HuH-7.5 (cell line): ENCODE measurements at places on chromosomes 2 and 18.

GRCh38 chr18:50586710-50587109, 26.8 kb downstream of the MAPK4 start:
- no peak for DNase-seq

GRCh38 chr2:204110751-204111516, 174.4 kb downstream of the ICOS start:
- no peak for DNase-seq

DNA sequence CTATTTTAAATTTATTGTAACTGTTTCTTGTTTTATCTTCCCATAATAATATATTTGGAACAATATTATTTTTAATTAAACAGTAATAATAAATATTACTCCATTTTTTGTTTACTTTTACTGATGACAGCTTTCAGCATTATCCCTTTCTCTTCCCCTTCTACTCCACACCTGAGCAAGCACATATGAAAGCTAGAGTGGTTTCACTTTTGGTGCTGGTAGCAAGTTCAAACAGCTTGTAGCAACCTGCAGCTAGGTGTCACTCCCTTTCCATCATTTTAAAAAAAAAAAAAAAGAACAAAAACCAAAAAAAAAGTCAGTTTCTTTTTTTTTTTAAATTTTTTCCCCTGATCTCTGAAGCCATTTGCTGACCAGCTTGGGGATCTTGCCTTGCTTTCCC, 801.8 kb downstream of the CCDC85A start:
- DNase-seq: no peak

DNA sequence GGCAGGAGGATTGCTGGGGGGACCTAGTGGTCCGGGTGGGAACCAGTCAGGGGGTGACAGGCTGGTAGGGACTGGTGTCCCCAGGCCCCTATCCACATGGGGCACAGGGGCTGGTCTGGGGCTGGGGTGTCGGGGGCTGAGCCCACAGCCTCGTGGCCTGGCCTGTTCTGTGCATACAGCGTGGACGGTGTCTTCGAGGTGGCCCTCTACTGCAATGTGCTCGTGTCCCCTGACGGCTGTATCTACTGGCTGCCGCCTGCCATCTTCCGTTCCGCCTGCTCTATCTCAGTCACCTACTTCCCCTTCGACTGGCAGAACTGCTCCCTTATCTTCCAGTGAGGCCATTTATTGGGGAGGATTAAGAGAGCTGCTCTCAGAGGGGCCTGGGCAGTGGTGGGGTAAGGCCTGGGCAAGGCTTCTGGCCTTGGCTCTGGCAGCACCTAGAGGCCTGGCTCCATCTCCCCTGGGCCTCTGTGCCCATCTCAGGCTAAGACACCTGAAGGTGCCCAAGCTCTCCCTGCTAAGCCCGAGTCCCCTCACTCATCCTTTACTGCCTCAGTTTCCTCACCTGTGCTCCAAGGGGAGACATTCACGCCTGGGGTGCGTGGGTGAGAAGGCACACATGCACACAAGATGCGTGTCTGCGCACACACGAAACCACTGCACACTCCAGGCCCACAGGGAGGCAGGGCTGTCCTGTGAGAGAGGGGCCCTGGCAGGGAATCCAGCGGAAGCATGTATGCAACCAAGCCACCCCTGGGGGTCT, 1.9 kb downstream of the CHRNG start:
- DNase-seq: no peak

DNA sequence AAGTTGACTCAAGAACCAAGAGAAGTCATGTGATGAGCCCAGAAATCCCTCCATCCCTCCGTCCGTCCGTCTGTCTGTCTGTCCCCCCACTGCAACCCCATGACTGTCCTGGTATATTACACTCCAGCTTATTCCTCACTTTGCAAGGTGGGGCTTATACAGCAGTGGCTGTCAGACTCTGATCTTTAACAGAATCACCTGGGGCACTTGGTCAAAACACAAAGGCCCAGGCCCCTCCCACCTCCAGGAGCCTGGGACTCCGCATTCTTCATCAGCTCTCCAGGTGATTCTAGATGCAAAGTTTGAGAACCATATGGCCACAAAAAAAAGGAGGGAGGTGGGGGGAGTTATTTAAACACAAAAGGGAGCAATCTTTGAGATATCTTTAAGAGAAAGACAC, 61.4 kb downstream of the MYO5B start:
- no peak for DNase-seq

DNA sequence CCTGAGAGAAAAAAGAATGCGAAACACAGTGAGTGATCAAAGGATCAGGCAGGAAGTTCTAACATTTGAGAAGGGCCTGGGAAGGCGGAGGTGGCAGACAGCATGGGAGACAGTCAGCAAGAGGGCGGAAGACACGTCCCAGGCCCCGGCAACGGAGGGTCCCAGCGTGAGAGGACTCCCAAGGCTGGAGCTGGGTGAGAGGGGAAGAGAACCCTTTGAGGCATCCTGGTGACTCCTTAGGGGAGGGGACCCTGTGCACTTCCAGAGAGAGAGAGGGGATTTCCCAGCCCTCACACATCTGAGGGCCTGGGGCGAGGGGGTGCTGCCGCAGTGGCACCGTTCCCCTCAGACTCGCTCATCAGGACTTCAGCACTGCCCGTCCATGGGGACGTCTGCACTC, 133.4 kb downstream of the RTP5 start:
- no peak for DNase-seq

GRCh38 chr2:4486971-4487370, 783.6 kb downstream of the DCDC2C start:
- no peak for DNase-seq

- DNase-seq: no peak
Measured at GRCh38 chr2:37615804-37616676, 55.4 kb downstream of the CDC42EP3 start.

DNA sequence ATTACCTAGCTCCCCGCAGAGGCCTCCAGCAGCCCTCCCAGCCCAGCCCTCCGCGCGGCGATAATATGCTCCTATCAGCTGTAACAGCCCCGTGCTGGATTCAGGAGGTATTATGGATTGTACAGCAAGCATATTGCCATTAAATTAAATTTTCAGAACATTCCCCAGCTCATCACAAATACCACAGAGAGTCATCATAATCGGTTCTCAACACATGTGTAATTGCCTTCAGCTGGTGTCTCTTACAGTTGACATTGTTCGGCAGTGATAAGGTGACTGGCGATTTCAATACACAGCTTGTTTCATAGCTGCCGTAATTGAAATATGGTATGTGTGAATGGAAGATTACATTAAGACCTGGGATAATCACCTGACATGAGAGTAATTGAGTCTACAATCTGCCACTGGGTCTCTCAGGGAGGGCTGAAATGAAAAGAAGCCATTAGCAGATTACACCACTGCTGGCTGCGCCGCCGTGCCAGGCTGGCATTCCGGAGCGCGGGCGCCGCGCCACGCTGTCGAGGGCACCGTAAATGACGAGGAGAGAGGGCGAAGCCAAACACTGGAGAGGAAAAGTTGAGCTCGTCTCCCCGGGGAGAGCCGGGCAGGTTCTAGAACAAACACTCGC, 549.4 kb upstream of the SALL3 start:
- DNase-seq: no peak

DNA sequence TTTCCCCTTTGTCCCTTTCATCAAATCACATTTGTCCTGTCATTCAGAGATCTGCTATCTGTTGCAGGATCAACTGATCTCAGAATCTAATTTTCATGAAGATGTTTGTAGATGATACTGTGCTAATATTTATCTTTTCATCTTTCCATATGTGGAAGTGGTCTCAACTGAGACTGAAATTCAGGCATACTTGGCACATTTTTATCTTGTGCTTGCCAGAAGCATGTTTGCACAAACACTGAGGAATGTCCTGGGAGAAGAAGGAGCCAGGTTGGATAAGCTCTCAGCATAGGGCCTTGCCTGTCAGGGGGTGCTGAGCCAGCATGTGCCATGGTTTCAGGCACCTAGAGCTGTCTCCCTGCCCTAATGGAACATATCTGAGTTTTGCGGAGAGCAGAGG, 24.5 kb upstream of the MMADHC start:
- DNase-seq: no peak

GRCh38 chr2:143312441-143312840, 183.2 kb downstream of the ARHGAP15 start:
- no peak for DNase-seq

GRCh38 chr18:59878644-59879043, 21.2 kb upstream of the PMAIP1 start:
- no peak for DNase-seq

DNA sequence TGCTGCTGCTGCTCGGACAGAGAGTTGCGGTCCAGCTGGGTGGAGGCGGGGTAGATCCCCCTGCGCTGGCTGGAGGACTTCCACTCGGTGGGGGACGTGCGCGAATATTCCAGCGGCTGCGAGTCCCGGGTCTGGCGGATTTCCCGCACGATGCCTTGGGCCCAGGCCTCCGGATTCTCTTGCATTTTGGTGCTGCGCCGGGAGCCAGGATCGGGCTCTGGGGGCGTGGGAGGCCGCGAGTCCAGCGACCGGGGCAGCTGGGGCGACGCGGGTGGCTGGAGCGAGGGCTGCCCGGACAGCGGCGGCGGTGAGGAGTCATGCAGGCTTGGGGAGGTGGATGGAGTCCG, 4.8 kb downstream of the NT5C1B start:
- DNase-seq: no peak

DNA sequence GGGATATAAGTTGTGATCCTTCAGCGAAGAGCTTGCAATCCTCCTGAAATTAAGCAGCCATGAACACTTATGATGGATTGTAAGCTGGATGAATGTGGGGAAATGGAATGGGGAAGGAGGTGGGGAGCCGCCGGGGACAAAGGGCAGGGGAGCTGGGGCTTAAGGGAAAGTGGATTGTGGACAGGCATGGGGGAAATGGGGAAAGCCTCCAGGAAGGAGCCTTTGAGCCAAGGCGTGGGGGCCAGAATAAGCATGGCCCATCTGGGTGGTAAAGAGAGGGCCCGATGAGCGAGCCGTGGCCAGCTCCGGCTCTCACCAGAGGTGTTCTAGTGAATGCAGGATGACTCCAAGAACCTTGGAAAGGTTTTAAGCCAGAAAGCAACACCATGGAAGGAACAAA, 124.0 kb downstream of the SMAD7 start:
- no peak for DNase-seq

DNA sequence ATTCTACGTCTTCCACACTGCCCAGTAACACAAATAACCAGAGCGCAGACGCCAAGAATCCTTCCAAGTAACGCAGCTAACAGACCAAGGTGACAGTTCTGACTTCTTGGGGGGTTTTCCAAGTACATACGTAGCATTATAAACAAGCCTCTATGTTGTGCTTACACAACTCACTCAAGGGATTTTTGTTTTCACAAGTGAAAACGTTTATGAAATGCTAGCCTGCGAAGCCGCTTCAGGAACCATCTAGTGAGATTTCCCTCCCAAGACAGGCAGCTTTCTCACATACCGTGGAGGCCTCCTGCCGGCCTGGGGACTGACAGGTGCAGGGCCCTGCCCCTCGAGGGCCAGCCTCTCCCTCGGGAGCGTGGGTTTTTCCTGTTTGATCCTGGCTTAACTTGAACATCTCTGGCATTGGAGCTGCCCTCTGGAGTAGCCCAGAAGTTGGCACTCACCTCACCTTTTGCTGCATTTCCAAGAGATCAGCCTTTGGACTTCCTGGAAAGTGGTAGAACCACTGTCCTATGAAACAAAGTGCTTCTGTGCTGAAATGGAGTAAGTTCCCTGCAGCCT, 151.1 kb downstream of the MBP start:
- no peak for DNase-seq

GRCh38 chr18:36130039-36130831, 536 bp downstream of the ELP2 start:
- DNase-seq: no peak
